Sigmoid colon (tissue), 7 donors: ENCODE measurements at places on chromosomes 7 and 10. TPM values are rescaled to one million over a fixed set of nuclear protein-coding genes. Genes with fewer than 3 reads are reported as not detected.

GRCh38 chr10:20117471-20117870 is 301.2 kb downstream of the PLXDC2 start:
- DNase-seq, result no peak

GRCh38 chr7:143244321-143244720 is 18.9 kb upstream of the GSTK1 start:
- DNase-seq, result no peak

DNA sequence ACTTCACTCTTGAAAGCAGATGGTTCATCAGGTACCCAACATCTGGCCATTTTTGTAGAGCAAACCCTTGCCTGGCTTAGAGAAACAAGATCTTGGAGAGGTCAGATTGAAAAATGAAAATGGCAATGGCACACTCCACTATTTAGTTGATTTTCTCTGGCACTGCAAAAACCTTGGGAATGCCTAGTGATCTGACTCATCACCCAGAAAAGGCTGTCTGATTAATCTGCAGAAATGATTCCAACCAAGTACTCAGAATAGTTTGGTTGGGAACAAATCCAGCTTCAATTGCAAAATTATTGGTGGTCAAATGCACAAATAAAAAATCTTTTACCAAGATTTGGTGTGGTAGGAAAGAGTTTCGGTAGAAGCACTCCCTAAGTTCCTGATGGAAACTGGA is 351.2 kb downstream of the PHTF2 start:
- no peak for DNase-seq

DNA sequence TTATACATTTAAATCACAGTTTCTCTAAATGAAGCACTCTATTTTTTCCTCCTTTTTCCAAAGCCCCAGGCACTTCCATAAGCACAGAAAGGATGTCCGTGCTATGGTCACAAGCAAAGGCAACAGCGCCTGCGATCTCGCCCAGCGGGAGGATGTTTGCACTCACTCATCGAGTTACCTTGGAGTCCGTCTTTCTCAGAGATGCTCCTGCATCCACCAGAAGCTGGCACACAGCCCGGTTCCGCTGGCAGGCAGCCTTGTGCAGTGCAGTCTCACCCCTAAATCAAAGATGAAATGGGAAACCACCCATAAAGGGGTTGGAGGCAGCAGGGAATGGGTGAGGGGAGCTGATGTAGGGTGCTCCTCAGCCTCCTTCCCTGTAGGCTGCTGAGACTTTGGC is 51.9 kb upstream of the PTN start:
- peak; percentile 69 for DNase-seq

DNA sequence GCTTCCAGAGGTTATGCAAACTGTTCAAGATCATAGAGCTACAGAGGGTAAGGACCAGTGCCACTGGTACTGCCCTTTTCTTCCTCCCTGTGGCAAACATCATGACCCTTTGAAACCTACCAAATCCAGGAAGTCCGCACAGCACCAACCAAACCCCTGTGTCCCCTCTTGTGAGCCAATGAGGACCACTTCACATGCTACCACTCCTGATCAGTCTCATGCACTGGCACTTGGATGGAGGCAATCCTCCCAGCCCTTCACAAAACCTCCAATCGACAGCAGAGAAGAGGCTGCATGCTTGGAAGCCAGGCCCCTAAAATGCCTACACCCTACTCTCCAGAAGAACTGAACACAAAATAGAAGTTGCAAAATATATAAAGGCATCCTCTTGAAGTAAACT is 248.0 kb downstream of the TNS3 start:
- no peak for DNase-seq

GRCh38 chr7:158549616-158550393 is 37.8 kb downstream of the PTPRN2 start:
- DNase-seq, result no peak

GRCh38 chr7:138243430-138243829 is 167.2 kb downstream of the AKR1D1 start:
- no peak for DNase-seq

DNA sequence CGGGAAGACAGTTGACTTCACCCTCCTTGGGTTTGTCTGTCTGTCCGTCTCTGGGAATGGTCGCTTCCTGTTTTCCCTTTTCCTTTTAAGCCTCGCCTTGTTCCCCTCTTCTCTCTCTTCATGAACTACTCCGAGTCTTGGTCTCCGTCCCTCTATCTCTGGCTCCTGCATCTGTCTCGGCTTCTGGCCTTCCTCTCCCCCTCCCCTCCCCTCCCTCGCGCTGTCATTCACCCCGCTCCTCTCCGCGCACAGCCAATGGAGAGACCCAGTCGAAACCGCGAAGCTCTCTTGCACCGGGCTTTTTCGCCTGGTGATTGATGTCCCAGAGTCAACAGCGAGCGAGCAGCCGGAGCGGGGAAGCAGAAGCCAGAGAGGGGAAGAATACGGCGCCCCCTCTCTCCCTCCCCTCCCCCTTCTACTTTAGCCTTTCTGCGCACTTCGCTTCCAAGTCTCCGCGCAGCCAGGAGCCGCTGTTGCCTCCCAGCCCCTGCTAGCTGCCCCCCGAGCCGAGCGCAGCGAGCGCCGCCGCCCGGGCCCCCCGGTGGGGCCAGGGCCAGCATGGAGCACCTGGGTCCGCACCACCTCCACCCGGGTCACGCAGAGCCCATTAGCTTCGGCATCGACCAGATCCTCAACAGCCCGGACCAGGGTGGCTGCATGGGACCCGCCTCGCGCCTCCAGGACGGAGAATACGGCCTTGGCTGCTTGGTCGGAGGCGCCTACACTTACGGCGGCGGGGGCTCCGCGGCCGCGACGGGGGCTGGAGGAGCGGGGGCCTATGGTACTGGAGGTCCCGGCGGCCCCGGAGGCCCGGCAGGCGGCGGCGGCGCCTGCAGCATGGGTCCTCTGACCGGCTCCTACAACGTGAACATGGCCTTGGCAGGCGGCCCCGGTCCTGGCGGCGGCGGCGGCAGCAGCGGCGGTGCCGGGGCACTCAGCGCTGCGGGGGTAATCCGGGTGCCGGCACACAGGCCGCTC is at the start of gene TLX1:
TLX1 (plus strand) TSS at position 317 of the 978 bp plus-strand sequence; CDS start at position 559, 242 bp downstream.
- DNase-seq, result peak; percentile 63

GRCh38 chr10:84026821-84027257 is 112.5 kb upstream of the GHITM start:
- DNase-seq, result no peak

- DNase-seq, result no peak
These were observed 962.4 kb upstream of the GHITM start for GRCh38 chr10:83176901-83177300.

- no peak for DNase-seq
These were observed 45.1 kb upstream of the GSAP start for GRCh38 chr7:77461246-77461645.

GRCh38 chr10:129645487-129645886 is 178.4 kb downstream of the MGMT start:
- DNase-seq, result no peak

- DNase-seq, result no peak
These were observed 109.4 kb upstream of the FAM133B start for GRCh38 chr7:92699560-92699959.

- DNase-seq, result peak; percentile 93
These were observed at the start of gene AIFM2 for GRCh38 chr10:70132098-70133029. Gene AIFM2, minus strand, starts transcription at chr10:70132825. Its CDS starts 8,741 bp downstream, at chr10:70124084.

DNA sequence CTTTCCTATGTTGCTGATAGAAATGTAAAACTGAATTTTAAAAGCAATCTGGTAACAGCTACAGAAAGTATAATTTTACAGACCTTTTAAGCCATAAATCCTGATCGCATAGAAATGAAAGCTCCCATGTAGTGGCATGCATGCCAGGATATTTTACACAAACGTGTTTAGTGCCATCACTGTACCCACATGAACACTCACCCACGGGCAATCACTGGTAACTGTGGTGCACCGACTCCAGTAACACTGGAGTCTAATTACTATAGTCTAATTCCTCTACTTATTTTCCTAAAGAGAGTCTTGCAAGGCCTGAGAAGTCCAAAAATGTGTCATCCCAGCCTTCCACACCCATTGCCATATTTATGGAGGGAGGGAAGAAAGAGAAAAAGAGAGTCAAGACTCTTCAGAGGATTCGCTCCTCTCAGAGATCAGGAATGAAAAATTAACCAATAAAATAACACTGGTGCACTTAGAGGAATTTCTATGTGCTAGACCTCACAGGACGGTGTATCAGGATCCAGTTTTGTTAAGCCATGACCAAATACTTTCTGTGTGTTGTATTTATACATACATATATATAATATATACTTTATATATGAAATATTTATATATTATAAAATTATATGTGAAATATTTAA is 48.9 kb upstream of the AKR1C1 start:
- DNase-seq, result no peak

- DNase-seq, result no peak
These were observed 152.9 kb downstream of the ARID5B start for GRCh38 chr10:62054408-62054807.

DNA sequence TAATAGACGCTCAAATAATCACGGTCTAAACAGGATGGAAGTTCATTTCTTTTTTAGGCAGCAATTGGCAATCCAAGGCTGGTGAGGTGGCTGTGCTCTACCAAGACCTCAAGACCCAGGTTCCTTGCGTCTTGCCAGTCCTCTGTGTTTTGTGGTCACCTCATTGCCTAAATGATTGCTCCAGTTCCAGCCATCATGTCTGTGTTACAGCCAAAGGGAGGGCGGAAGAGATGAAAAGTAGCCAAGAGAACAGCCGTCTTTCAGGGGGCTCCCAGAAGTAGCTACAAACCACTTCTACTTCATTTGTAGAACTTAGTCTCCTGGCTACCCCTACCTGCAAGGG is 19.2 kb upstream of the C10orf67 start:
- DNase-seq, result no peak

DNA sequence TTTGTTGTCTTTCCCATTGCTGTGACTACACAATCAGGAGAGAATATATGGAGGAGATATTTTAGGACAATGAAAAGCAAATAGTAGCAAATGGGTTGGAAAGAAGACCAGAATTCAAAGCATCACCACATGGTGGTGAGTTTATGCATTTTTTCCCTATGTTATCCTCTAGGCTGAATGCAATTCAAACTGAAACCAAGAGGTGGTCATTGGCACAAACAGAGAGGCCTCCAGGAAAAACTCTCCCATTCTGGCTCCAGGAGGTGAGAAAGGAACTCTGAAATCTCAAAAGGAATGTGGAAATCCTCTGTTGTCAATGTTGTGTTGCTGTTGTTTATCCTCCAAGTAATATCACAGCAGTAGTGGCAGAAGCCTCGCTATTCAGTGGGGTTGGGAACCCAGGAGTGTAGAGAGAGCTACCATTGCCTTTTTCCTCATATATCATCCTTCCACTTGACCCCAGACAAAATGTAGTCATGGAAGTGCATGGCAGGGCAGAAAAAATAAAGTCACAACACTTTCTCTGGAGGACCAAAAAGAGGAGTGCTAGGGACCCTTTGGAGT is 819.1 kb downstream of the GRID1 start:
- no peak for DNase-seq

DNA sequence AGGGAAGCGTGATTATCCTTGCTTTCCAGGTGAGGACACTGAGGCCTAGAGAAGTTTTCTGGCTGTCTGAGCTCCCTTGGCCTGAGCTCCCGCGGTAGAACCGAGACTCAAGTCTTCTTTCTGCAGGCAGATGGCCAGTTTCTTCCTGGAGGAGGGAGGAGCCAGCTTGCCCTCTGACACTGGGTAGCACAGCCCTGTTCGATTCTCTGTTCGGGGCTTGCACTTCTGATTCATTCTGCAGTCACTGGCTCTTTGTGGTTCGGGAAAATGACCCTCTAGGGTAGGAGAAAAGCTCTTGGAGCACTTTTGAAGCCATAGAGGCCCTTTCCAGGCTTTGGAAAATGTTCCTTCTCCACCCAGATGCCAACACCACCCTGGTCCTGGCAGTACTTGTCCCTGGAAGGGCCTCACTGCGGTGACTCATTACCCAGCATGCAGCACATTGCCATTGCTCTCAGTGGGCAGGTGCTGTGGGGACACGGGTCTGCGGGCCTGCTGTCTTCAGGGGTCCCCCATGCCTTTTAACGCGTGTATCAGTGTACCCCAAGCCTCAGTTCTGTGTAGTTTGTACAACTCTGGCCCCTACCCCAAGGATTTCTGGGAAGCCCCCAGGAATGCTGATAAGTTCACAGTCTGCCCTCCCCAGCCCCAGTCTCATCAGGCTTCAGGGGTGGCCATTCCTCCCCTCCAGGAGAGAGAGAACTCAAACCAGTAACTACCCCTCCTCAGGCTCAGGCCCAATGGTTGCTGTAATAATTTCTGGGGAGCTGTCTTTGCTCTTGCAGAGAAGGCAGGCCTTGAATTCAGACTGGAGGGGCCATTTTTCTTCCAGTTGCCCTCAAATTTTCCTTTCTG is 11.9 kb downstream of the CHST3 start:
- peak; percentile 86 for DNase-seq

DNA sequence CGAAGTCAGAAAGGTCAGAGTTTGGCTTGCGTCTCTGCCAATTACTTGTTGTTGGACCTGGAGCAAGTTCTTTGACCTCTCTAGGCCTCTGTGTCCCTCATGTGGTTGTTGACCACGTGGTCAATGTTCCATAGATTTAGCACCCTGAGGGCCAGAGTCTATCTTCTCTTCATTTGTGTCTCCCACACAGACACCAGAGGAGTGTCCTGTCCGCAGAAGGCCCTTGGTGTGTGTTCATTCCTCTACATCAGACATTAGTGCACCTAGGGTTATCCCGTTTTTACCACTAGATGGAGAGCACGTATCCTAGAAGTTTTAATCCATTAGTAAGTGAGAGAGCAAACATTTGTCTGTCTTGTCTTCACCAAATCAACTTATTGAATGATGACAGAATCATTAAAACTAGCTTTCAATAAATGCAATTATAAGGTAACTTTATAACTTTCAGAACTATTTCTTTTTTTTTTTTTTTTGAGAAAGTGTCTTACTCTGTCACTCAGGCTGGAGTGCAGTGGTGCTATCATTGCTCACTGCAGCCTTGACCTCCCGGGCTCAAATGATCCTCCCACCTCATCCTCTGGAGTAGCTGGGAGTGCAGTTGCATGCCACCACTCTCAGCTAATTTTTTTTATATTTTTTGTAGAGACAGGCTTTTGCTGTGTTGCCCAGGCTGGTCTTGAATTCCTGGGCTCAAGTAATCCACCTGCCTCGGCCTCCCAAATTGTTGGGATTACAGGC is 122.5 kb upstream of the ANKRD1 start:
- DNase-seq, result no peak

- no peak for DNase-seq
These were observed 175.7 kb downstream of the GFRA1 start for GRCh38 chr10:116097239-116097784.

The PON1 gene
- not detected for total RNA-seq

The AQP1 gene
- 114 TPM for total RNA-seq

The GRM3 gene
- total RNA-seq, result not detected

The TUBB8 gene
- not detected for total RNA-seq

The LIPN gene
- 1.4 TPM for total RNA-seq

The SORCS1 gene
- total RNA-seq, result 6.8 TPM

The KCNH2 gene
- total RNA-seq, result 107 TPM

The PRKAR2B gene
- total RNA-seq, result 40.0 TPM

The CALCR gene
- not detected for total RNA-seq

The GBX1 gene
- total RNA-seq, result not detected

The GLI3 gene
- 31.6 TPM for total RNA-seq

The POLL gene
- total RNA-seq, result 30.0 TPM

The OR9A4 gene
- not detected for total RNA-seq
